ENCODE measurements at places on chromosomes 2 and 18.

DNA sequence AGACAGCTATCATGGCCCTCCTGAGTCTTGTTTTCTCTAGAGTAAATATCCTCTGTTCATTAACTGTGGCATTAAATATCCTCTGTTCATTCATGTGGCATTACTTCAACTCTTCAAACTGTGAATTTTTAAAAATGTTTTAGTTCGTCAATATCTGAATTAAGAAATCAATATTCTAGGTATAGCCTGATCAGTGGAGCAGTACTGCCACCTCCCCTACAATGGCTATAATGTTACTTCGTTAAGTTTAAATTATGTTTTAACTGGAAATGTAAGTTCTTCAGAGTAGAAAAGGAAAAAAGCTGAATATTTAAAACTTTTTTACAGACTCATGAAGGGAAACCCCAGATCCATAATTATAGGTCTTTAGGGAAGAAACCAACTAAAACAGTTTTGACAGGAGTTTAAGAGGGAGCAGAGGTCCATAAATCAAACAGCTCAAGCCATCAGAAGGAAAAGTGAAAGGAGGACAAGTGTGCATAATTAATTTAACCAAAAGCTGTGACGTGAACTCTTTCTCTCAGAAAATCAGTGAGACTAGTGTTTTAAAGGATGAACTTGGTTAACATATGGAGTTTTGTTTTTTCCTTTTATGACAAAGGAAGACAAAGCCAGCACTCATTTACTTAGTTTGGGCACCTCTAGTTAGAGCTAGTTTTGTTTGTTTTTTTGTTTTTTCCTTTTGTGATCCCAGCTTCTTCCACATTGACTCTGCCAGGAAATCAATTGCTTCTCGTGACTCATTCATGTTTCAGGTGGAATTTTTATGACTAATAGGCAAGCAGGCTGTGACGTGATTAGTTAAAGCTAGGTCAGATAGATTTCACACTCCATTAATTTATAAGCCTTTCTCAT is 44.9 kb downstream of the RBBP8 start:
- DNase-seq: no peak

GRCh38 chr2:173544641-173545363 is 190.1 kb downstream of the CDCA7 start:
- no peak for DNase-seq

- DNase-seq: no peak
Observed at GRCh38 chr18:76957384-76958355, 135.3 kb downstream of the ZNF236 start.

DNA sequence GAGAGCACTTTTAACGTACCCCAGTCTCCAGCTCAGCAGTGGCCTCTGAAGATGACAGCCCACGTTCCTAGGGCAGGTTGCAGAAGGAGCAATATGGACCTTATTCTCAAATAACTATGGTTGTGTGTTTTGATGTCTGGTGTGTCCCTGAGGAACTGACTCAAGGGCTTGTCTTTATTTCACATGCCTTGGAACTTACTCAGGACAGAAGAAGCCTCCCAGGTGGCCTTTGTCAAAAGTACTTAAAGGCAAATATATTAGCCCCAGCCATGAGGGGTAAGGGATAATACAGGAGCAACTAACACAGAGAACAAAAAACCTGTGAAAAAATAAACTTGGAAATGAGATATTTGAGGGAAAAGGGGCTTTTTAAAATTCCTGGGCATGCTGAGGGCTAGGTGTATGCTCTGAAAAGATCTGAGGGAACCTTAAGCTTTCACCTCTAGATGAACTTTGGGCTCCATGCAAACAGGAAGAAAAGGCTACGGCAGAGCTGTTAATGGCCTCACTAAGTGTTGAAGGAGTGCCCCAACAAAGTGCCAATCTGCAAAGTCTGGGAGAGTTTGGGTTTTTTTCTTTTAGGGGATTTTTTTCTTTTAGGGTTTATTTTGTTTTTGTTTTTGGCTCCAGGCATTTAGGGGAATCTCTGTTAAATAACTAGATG is 40.3 kb downstream of the SRBD1 start:
- no peak for DNase-seq

GRCh38 chr2:45745231-45745630 is 93.8 kb downstream of the PRKCE start:
- no peak for DNase-seq

- no peak for DNase-seq
Observed at GRCh38 chr2:178845566-178846457, 38.6 kb upstream of the TTN start.

DNA sequence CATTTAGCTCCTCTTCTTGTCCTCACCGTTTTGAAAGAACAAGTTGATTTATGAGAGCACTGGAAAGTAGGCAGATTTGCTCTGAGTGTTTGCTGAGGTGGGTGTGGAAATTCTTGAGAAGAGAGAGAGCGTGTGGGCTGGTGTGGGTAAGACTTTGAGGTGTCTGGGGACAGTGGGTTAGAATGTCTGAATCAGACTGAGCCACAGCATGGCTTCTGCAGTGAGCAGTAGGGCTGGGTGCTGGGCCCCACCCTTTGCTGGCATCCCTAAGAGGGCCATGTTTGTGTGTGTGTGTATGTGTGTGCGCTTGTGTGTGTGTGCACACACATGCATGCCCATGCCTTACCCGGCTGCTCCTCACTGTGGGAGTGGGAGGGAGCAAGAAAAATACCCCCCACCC is 63.7 kb downstream of the COPS8 start:
- DNase-seq: no peak

GRCh38 chr2:152826581-152827279 is 108.3 kb downstream of the ARL6IP6 start:
- DNase-seq: no peak

- no peak for DNase-seq
Observed at GRCh38 chr18:24021505-24021904, 7.0 kb downstream of the TTC39C start.

GRCh38 chr2:129078548-129078947 is 759.9 kb upstream of the HS6ST1 start:
- no peak for DNase-seq

- no peak for DNase-seq
Observed at GRCh38 chr2:173989160-173989883, 24.1 kb upstream of the SP3 start.

DNA sequence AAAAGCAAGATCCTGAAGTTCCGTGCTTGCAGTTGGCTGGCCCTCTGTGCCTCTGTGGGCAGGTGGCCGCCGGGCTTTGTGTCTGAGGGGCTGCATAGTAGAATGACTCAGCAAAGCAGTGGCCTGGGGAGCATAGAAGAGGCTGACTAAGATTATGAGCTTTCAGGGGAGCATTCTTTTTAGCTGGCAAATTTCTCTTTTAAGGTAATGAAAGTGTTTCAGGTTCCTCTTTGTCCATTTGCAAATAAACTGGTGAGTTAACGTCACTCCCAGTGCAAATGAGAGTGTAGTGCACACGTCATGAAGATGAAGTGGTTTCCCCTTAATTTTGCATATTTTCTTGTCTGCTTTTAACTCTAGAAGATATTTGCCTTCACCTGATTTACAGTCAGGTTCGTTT is 98.6 kb downstream of the BCL2L11 start:
- peak; percentile 13 for DNase-seq

- no peak for DNase-seq
Observed at GRCh38 chr18:3709205-3709604, 259.2 kb downstream of the TGIF1 start.

DNA sequence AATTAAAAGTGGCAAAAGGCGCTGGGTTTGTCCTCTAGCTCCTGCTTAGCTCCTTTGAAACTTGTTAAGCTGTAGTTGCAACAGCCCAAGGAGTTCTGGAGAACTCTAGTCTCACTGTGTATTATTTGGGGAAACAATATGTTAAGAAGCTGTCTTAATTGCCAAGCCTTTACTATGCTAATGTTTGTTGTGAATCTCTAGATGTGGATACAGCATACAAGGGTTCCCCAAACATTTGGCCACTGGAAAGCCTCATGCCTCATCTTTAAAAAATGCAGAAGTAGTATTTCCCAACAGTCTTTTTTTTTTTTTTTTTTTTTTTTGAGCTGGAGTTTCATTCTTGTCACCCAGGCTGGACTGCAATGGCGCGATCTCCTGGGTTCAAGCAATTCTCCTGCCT is 236.7 kb downstream of the PRKCE start:
- no peak for DNase-seq

- peak; percentile 73 for DNase-seq
Observed at GRCh38 chr2:130336150-130336876, 6.4 kb upstream of the IMP4 start.

GRCh38 chr2:43692428-43692994 is 16.3 kb upstream of the C1GALT1C1L start:
- no peak for DNase-seq

GRCh38 chr2:118565786-118566540 is 281.5 kb downstream of the EN1 start:
- no peak for DNase-seq

GRCh38 chr18:54023471-54023870 is 201.0 kb downstream of the MBD2 start:
- DNase-seq: no peak

DNA sequence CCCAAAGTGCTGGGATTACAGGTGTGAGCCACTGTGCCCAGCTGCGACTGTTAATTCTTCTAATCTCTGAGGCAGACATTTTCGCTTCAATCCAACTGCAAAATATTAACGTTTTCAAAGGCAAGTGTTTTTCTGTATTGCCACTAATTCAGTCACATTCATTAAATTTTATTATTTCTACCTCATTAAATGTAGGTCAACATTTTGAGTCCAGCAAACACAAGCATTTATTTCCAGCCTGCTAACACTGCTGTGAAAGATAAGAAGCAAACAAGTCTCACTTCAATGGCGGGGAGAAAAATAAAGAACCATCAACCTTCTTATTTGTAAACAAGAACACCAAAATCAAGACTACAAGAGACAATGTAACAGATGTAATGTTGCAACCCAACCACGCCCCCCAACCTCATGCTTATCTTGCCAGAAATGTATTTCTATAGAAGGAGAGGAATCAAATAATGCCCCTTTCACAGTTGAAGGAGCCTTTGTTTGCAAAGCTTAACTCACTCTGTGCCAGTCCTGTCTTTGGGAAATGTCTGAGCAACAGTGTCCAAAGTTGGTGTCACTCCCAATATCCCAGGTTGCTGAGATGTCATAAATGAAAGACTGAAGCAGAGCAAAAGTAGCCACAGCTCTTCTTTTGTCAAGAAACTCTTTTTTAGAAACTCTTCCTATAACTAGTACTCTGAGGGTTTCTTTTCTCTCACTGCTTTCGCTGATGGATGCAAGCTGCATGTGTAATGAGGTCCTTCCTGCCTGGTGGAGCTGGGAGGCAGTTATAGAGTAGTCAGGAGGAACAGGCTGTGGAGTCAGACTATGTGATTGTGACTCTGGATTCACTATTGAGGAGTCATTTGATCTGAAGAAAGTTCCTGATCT is 8.6 kb downstream of the DOCK10 start:
- DNase-seq: no peak

Data from NCI-H510A treated with DMSO at 0.1 percent for 48 hours (cell line).